ENCODE measurements at places on chromosomes 7 and 10.

DNA sequence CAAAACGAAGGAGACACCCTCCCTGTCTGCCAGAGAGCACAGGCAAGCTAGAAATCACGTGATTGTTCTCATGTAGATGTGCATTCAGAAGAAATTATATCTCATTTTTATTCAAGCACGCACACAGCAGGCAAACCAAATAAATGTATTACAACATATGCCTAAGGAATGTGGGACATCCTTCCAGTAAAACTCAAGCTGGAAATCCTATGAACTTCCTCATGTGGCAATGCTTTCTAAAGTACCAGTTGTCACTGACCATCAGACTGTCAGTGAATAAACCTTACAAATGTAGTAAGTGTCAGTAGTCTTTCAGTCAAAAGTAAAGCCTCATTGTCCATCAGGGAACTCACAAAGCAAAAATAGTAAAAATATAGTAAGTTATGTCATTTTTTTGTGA lies 350.1 kb upstream of the POM121L12 start:
- no peak for DNase-seq

- no peak for DNase-seq
Measured at GRCh38 chr7:78835897-78836296, 617.6 kb downstream of the MAGI2 start.

DNA sequence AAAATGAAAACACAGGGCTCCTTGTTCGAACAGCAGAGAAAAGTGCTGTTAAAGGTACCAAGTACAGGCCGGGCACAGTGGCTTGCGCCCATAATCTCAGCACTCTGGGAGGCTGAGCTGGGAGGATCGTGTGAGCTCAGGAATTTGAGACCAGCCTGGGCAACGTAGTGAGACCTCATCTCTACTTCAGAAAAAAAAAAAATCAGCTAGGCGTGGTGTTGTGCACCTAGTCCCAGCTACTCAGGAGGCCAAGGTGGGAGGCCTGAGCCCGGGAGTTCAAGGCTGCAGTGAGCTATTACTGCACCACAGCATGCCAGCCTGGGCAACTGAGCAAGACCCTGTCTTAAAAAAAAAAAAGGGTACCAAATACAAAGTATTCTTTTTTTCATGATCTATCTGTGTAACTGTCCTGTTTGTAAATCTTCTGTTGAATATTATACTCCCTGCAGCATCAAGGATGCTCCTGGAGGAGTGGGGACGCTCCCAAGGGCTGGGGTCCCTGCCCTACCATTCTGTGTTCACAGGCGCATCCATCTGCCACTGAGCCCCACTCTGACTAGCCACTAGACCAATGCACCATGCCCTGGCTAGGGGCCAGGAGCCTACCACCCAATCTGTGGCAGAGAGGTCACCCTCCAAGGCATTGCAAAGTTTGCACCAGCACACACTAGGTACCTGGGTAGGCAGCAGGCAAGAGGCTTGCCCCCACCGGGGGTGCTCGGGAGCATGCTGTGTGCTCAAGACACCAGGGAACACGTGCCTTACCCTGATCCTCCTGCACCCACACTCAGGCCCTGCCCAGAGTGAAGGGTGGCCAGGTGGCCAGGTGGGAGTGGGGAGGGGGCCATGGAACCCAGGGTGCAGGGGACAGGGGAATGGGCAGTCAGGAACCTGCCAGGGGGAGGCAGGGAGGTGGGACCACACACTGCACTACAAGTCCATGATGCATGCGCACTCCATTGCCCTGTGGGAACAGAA lies 67.3 kb upstream of the KMT2C start:
- no peak for DNase-seq

- no peak for DNase-seq
Measured at GRCh38 chr7:102044984-102045673, 227.7 kb downstream of the CUX1 start.

DNA sequence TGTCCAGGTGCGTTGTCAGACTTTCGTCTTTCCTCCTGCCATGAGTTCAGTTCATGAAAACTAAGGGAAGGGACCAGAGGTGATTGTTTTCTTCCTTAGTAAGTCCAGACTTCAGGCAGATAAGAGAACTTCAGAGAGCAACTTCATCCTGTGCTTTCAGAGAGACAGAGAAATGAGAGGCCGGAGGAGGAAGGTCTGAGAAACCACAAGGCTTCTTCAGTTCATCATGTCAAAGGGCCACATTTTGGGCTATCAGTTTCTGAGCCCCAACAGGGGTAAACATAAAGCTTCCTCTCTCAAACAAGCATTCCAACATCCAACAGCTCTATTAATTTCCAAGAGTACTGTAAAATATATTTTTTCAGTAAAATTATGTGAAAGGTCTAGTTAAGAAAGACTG lies 668.4 kb upstream of the NRP1 start:
- no peak for DNase-seq

- DNase-seq, result no peak
Measured at GRCh38 chr7:141872931-141873330, 31.6 kb upstream of the PRSS37 start.

DNA sequence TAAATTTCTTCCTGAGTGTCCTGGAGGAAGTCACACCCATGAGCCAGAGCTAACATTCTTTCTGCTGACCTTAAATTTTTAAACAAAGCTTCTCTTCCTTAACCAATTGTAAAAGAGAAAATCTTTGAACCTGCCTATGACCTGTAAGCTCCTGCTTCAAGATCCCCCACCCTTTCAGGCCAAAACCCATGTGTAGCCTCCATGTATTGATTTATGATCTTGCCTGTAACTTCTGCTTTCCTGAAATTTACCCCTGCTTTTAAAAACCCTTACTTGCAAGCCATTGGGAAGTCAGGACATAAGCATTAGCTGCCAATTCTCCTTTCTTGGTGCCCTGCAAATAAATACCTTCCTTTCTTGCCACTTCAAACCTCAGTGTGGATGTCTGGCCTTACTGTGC lies 68.5 kb upstream of the HECTD2 start:
- no peak for DNase-seq

DNA sequence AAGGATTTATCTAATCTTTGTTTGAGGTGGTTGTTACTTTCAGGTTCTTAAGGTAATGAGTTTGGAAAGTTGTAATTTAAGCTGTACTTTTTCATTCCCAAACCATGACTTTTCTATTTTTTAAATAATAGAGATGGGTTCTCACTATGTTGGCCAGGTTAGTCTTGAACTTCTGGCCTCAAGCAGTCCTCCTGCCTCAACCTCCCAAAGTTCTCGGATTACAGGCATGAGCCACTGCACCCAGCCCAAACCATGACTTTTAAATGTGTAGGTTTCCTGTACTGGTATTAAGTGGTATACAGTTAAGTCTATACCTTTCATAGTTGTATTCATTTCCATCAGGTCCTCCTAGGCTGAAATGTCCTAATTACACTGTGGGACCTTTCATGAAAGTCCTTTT lies 10.4 kb downstream of the INPP5F start:
- no peak for DNase-seq

DNA sequence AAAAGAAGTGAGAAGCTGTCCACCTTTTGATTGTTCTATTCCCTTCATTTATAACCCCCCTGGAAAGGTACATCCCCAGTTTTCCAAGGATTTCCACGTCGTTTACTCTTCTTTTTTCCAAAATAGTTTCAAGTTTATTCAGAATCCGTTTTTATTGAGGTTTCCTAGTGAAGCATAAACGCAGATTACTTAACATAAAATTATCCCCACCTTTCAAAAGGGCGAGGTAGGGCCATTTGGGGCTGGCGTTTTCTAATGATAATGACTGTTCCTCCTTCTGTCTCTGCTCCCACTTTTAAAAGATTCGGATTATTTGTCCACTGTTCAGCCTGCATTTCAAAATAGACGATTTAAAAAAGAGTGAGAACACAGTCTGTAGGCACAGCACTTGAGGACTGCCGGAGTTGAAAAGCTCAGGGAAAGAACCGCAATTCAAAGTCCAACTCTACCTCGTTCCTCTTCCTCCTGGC lies 165.2 kb upstream of the PPP1R3A start:
- no peak for DNase-seq

DNA sequence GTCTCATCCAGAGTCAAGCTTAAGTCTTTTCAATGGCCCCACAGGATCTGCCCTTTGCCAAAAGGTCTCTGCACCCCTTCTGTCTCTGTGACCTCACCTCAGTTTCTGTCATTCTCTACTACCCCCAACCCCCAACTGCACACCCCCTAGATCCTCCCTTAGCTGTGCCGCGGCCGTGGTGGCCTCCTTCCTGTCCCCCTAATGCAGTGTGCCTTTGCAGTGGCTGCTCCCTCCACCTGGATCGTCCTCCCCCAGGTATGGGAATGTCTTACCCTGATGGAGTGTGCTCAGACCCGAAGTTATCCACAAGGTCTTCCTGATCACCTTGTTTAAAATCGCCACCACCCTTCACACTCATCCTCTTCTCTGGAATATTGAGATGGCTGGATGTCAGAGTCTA lies 9.6 kb downstream of the FGF8 start:
- no peak for DNase-seq

- DNase-seq, result no peak
Measured at GRCh38 chr7:39621261-39621660, 2.1 kb upstream of the RALA start.

- DNase-seq, result no peak
Measured at GRCh38 chr10:69692891-69693290, 62.8 kb downstream of the FAM241B start.

DNA sequence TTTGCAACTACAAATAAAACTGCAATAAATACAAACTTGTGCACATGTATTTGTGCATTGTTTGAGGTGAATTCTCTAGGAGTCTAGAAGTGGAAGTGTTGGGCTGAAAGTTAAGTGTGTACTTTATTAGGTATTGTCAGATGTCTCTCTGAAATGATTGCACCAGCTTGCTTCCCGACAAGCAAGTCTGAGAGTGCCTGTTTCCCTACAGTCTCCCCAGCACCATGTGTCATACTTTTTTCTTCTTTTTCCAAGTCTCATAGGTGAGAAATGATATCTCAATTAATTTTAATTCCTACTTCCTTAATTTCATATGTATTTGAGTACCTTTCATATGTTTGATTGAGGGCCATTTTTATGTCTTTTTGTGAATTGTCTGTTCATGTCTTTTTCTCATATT lies 336.2 kb downstream of the PAXIP1 start:
- DNase-seq, result no peak

- no peak for DNase-seq
Measured at GRCh38 chr7:73700069-73700423, 16.6 kb downstream of the BUD23 start.

- DNase-seq, result no peak
Measured at GRCh38 chr10:80133206-80133605, 676 bp downstream of the PLAC9 start.

GRCh38 chr10:51886438-51887068 lies 187.2 kb upstream of the CSTF2T start:
- DNase-seq, result no peak

GRCh38 chr10:11261687-11262493 lies 244.2 kb downstream of the CELF2 start:
- DNase-seq, result no peak

DNA sequence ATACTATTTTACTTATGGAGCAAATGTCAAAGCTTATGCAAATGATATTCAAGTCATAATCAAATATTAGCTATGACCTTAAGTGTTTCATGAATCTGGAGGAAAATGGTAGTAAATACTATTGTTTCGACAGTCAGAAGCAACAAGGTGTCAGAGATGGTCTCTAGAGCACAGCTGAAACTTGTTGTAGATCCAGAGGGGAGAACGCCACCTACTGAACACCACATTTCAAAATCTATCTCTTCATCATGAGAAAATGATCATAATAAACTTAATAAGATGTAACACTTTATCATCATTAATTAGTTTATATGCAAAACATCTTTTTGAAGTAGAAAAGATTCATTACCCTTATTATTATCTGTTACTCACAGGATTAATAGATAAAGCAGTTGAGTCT lies 418.7 kb downstream of the GATA3 start:
- no peak for DNase-seq

- DNase-seq, result no peak
Measured at GRCh38 chr7:114085592-114086501, 167.0 kb upstream of the PPP1R3A start.

- DNase-seq, result no peak
Measured at GRCh38 chr10:82228701-82229100, 353.7 kb downstream of the NRG3 start.

GRCh38 chr7:115005251-115005650 lies 83.4 kb downstream of the MDFIC start:
- DNase-seq, result no peak

DNA sequence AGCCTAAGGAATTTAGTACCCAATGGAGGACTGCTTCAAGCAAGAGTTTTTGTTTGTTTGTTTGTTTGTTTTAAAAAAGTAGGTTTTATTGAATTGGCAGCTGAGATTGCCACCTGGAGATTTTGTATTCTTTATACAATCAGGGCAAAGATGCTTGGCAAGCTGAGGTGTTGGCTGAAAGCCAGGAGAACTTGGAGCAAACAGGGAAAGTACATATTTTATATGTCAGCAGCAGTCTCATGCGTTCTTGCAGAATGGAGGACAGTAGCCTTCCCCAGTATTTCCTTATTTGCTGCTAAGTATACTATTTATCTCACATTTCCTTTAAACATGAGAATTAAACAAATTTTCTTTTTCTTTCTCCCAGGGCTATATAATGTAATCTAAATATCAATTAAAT lies 22.6 kb upstream of the ICA1 start:
- no peak for DNase-seq

DNA sequence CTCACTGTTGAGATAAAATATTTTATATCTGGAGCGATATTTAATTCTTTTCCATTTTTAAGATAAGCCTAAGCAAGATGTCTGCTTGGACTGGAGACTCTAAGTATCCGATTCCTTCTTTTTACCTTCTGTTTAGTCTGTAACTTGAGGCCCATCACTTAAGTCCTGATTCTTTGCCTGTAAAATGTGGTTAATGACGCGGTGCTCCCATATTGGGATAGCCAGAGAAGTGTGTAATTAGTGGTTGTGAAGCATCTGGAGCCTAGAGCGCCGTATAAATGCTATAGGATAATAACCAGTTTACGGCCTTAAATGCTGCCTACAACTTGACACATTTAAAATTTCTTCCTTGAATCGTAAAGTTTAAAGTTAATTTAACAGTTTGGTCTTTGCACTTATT lies 132.9 kb downstream of the CHN2 start:
- no peak for DNase-seq

DNA sequence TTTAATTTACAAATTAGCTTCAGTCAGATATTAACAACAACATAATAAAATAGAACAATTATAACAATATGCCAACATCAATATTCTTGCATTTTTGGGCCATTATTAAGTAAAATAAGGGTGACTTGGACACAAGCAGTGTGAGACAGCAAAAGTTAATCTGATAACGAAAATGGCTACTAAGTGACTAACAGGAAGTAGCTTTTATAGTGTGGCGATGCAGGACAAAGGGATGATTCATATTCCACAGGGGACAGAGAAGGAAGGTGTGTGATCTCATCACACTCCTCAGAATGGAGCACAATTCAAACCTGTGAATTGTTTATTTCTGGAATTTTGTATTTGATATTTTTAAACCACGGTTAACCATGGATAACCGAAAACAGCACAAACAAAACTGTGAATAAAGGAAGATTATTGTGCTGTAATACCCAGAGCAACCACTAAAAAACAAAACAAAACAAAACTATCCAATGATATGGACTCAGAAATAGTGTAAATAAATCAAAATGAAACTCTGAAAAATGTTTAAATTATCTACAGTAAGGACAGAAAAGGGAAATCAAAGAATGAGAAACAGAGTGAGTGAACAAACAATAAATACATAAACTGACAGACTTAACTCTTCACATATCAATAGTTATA lies 66.9 kb upstream of the TFEC start:
- DNase-seq, result no peak

All from stimulated activated CD8-positive, alpha-beta memory T cell treated with anti-CD3 and anti-CD28 coated beads, Interleukin-7, amount 100 ng/mL, for 24 hours (primary cell).